ENCODE measurements at places on chromosomes 7 and 10.
A peak's percentile ranks its signal among the peaks of the same experiment; 100 is the strongest.

GRCh38 chr7:44367475-44368043 lies 42.2 kb upstream of the CAMK2B start:
- DNase-seq: no peak

- no peak for DNase-seq
Measured at GRCh38 chr7:36100226-36100625, 52.8 kb upstream of the EEPD1 start.

DNA sequence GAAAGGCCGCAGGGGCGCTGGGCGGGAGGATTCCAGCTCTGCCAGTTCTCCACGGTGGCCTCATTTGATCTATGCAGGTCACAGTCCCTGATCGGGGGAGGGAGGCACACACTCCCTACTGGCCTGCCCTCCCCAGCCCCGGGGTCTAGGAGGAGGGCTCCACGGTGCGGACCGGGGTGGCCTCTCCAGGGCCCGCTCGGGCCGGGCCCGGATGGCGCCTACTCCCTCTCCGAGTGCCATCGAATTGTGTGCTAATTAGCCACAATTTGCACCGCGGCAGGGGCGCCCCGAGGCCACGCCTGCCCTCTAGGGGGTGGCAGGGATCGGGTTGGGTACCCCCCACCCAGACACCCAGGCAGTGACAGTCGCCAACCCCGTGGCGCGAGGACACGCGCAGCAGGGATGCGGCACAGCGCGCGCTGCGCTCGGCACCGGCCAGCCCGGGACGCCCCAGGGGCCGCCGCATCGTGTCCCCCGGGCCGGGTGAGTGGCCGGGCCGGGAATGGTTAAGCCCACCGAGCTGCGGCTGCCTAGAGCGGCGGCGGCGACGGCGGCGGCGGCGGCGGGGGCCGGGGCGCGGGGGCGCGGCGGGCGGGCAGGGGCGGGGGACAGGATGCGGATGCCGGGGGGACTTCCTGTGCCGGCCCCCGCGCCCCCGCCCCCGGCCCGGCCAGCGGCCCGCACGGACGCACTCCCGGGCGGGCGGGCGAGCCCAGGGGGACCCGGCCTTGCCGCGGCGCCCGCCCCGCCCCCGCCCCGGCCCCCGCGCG lies at the start of gene ZNF853:
Gene ZNF853, plus strand, starts transcription at position 658 of the 770 bp plus-strand sequence. CDS start 565 bp downstream, outside the sequence.
- DNase-seq: peak; percentile 94

DNA sequence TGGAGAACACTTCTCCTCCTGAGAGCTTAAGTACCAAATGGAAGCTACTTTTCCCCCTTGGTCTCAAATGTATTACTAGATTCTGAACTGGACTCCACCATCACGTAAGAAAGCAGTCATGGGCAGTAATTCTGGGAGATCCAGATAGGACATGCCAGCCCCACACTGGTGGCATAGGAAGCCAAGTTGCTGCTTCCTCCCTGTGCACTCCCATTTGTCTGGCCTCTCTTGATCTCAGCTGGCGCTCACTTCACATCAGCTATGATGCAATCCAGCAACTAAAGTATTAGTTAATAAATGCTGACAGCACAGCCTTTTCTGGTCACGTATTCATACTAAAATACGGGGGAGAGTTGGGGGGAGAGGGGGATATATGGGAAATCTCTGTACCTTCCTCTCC lies 3.4 kb upstream of the IL6 start:
- DNase-seq: no peak

GRCh38 chr10:88915781-88916180 lies 35.7 kb downstream of the STAMBPL1 start:
- DNase-seq: no peak

GRCh38 chr7:152162287-152162686 lies 136.8 kb downstream of the GALNT11 start:
- no peak for DNase-seq

GRCh38 chr10:13206546-13207443 lies 27.4 kb downstream of the UCMA start:
- DNase-seq: no peak

DNA sequence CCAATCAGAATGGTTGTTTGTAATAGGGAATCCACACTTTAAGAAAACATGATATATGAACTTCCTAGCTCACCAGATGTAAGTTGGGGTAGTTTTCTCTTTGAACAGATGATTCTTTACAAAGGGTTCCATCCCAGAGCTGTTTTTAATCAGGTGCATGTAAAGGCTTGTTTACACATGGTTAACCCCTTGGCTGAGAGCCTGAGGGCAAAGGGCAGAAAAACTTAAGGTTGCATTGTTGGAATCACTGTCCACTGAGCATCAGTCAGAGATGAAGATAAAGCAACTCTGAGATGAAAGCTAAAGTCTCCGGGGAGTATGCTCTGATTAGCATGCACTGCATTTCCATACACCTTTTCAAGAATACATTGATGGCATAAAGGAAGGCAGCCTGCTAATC lies 518.2 kb downstream of the SORCS3 start:
- DNase-seq: no peak

- no peak for DNase-seq
Measured at GRCh38 chr10:62234077-62234605, 34.5 kb downstream of the RTKN2 start.

GRCh38 chr7:43520201-43520600 lies 62.7 kb upstream of the STK17A start:
- no peak for DNase-seq

DNA sequence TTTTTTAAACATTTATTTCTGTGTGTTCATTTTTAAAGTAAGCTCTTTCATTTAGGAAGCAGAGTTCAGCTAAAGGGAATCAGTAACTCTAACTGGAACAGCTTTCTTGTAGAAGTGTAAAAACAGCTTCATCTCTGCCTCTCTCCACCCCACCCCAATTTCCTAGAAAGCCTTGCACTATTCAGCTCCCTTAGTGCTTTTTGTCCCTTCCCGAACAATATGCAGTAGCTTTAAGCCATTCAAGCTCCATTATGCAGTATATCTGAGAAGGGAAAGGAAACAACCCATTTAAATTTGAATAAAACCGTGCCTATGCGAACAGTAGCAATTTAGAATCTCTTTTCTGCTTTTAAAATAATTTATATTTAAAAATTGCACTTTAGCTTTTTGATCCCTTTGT lies 134.5 kb downstream of the TRIL start:
- DNase-seq: no peak

DNA sequence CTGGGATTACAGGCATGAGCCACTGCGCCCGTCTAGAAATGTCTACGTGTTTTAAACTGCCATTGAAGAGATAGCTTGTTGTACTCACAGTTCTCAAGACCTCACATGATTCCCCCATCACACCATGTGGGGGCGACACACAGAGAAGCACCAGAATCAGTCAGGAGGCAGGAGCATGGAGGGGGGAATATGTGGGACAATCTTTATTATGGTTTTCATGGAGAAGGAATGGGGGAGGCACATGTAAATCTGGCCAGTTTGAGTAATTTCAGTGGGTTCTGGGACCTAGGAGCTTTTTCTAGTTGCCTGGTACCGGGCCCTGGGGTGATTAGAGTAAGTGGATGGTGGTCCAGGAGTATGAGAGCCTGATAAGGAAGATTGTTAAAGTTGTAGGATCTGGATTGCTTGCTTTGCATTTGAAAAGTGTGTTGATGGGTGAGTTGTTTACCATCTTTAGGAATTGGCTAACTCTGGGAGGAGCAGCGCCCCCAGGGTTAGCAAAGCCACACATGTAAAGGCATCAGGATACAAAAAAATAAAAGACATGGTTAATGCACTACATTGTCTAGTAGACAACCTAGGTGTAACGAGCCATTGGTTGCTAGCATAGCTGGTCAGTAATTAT lies 85.4 kb upstream of the SLC13A1 start:
- DNase-seq: peak; percentile 3

- no peak for DNase-seq
Measured at GRCh38 chr10:120387326-120387725, 69.7 kb upstream of the PLPP4 start.

DNA sequence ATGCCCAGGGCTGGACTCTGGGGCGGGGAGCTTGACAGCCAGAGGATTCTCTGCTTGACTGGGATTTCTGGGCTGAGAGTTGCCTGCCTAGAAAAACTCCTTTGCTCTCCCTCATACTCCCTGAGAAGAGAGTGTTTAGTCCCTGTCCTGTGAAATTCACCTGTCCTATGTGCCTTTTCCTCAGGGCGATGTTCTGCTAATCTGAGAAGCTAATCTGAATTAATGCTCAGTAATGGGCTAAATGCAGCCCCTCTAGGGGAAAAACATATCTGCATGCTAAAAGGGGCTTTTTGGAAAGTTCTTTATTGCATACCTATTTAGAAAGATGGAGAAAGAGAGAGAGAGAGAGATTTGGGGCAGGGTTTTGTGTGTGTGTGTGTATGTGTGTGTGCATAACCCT lies 454.4 kb downstream of the GATA3 start:
- DNase-seq: no peak

DNA sequence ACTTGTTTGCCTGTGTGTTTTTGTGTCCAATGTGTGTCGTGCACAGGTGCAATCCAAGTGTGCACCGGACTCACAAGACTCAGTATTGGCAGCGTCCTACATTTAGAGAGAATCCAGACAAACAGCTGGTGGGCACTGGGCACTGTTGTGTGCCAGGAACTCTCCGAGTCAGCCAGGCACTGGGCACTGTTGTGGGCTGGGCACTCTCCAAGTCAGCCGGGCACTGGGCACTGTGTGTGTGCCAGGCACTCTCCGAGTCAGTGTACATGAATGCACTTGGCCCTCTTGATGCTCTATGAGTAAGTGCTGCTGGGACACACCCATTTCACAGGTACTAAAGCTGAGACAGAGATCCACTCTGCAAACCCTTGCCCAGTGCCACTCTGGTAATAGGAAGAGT lies 303.5 kb downstream of the PTPRN2 start:
- DNase-seq: no peak

DNA sequence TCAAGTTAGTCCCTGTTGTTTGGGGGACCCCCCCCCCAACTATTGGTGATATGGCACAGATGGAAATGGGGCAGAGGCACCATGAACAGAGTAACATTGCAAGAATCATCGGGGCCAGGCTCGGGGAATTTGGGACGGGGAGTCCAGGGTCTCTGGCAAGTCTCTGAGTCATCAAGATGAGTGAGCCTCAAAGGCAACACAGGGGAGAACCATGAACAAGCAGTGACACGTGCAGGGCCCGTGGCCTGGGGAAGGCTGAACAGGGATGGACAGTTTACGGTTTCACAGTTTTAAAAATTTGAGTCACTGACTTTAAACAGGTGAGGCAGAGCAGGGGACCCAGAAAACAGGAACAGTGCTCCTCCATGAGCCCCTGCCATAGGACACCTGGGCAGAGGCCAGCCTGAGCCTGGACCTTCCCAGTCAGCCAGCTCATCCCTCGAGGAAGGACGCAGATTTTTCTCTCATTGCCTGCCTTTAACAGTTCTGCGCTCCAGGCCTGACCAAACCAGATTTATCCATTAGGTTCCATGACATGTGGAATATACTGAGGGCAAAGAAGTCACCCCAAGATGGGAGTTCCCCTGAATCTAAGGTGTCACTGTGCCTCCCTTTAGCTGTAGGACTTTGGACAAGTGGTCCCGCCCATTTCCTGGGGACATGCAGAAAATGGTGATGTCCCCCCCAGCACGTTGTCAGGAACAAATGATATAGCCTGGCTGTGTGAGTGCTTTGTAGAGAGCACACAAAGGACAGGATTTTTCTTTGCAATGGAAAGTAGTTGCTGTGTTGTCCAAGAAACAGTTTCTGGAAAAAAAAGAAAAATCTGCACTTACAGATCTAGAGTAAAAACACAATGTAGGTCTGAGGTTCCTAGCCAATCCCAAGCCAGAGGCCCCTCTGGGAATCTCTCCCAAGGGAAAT lies 23.8 kb downstream of the CHST15 start:
- DNase-seq: no peak

- DNase-seq: no peak
Measured at GRCh38 chr10:83012866-83013265, 1126.4 kb upstream of the GHITM start.

- no peak for DNase-seq
Measured at GRCh38 chr10:73916761-73917470, 6.0 kb downstream of the PLAU start.

GRCh38 chr7:156895024-156895780 lies 2.2 kb upstream of the LMBR1 start:
- no peak for DNase-seq

GRCh38 chr10:123042708-123043408 lies 34.1 kb downstream of the ACADSB start:
- DNase-seq: no peak

- DNase-seq: no peak
Measured at GRCh38 chr10:62178568-62178967, 90.1 kb downstream of the RTKN2 start.

GRCh38 chr7:53491051-53491450 lies 455.6 kb downstream of the POM121L12 start:
- no peak for DNase-seq

DNA sequence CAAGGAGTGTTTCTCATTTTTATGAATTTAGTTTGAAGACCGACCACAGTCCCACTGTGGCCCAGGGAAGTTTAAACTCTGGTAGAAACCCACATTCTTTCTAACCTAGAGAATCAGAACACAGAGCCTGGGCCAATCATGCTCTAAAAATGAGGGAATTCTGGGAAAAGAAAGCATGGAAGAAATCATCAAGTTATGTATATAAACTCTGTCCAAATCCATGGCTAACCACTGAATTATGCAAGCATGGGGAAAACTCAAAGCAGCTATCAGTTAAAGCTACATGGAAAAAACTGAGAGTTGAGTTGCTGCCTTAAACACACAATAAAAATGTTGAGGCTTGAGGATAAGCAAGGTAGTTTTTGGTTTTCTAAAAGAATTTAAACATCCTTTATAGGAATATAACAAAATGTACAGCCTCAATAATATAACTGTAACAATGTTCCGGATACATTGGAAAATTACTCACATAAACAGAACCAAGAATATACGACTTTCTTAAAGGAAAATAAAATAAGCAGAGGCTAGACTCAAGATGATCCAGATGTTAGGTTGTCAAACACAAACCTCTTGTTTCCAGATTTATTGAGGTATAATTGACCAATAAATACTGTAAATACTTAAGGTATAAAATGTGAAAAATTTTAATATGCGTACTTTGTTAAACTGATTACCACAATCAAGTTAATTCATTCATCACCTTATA lies 311.2 kb upstream of the GNAI1 start:
- no peak for DNase-seq

DNA sequence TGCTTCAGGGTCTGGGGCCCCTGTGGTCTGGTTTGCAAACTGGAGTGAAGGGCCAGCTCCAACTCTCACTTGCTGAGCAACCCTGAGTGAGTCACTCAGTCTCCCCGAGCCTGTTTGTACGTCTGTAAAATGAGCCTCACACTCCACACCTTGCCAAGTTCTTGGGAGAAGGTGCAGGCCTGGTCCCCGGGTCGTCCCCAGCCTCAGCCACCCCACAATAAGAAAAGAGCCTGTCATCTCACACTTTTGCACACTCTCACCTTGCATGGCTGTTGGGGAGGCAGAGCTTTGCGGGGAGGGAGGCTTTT lies 5.2 kb downstream of the GRIFIN start:
- DNase-seq: no peak

GRCh38 chr7:1058821-1059199 lies 14.5 kb downstream of the GPR146 start:
- no peak for DNase-seq

DNA sequence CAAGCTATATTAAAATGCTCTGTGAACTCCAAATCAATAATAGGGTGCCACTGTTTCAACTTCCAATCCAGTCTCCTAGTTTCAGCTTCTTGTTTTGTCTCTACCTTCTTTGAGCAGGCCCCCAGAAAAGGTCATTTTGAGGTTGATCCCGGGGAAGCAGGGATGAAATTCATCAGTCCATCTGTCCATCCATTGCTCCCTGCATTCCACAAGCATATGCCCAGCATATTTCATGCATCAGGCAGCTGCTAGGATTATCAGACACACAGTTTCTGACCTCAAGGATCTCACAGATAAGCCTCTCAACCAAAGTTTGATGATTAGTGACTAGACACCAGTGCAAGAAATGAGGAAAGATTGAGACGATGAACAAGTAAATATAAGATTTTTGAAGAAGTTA lies 186.6 kb upstream of the PDE1C start:
- DNase-seq: no peak

- DNase-seq: no peak
Measured at GRCh38 chr7:82264783-82265305, 178.7 kb downstream of the CACNA2D1 start.

All from H7 (cell line).